Activated T-helper 1 cell treated with anti-CD3 and anti-CD28 coated beads, Interleukin-2, amount 50 U/mL, for 16 hours (primary cell): ENCODE measurements at places on chromosomes 1 and 21.

- no peak for DNase-seq
Observed at GRCh38 chr1:111406321-111406768, 21.2 kb downstream of the OVGP1 start.

DNA sequence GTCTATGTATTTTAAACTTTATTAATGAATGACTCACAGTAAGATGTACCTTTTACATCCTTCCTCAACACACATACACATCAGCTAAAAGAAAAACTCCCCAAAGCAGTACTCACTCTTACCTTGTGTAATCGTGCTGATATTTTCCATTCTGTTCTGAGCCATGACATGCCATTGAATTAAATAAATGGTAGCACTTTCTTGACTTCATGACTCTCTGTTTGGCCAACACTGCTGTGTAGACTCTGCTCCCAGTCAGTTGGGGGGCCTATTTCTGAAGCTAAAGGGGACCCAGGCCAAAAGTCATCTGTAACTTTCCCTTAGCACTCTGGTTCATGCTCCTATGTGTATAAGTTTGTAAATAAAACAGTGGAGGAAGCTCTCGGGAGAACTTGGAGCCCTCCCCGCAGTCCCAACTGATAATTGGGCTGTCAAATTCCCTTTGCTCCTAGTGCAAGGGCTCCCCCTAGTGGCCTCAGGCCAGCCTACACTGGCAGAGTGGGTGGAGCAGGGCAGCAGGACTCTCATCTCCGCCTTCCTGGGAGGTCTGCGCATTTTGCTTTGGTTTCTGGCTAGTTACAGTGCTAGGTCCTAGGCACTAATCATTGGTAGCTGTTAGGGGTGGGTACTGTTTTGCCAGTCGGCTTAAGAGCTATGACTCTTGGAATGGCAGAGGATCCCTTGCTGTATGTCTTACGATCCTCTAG is 1.7 kb upstream of the FYB2 start:
- peak; percentile 7 for DNase-seq

DNA sequence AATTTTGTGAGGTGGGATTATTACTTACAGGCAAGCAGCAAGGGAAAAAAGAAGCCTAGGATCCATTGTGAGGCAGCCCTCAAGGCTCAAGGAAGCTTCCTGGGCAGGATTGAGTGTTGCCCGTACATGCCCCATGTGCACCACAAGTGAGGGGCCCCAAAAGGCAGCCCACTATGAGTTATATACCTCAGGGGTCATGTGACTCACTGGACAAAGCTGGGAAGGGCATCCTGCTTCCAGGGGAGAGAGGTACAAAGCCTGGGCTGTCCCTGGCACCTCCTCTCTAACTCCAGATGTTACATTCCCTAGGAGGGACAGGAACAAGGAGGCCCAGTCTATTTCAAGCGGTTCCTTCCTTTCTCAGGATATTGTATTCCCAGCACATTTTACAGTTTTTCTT is 34.0 kb upstream of the CD1D start:
- no peak for DNase-seq

GRCh38 chr1:214438530-214438929 is 112.9 kb downstream of the PTPN14 start:
- no peak for DNase-seq

- DNase-seq, result no peak
Observed at GRCh38 chr1:237394281-237394680, 352.3 kb downstream of the RYR2 start.

DNA sequence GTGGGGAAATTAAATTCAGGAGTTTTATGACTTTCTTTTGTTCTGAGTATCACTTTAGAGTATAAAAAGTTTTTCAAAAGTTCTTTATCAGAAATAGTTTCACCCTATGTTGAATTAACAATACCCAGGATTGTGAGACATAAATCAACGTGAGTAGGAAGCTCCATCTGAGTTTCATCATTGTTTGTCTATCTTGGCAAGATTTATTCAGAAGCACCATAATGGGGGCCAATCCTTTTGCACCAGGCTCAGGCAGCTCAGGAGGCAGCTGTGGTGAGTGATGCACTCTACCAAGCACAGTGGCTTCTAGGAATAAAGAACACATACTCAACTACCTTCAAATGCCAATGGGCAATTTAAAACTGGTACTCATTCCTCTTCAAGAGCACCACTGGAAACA is 12.0 kb downstream of the CREG1 start:
- no peak for DNase-seq

GRCh38 chr1:196546272-196547111 is 61.7 kb downstream of the KCNT2 start:
- DNase-seq, result no peak

DNA sequence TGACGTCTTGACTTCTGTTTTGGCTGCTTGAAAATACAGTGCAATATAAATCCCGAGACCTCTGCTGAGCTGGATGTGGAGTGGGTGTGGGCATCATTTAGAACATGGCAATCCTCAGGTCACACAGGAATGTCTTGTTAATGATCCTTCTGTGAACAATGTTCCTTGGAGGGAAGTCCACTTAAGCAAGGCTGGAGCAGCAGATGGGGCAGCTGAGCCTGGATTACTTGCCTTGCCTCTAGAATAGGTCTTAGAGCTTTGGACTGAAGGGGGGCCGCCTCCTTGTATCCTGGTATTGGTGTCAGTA is 926 bp upstream of the SCMH1 start:
- DNase-seq, result no peak

GRCh38 chr1:4075436-4076225 is 175.6 kb upstream of the C1orf174 start:
- DNase-seq, result no peak

DNA sequence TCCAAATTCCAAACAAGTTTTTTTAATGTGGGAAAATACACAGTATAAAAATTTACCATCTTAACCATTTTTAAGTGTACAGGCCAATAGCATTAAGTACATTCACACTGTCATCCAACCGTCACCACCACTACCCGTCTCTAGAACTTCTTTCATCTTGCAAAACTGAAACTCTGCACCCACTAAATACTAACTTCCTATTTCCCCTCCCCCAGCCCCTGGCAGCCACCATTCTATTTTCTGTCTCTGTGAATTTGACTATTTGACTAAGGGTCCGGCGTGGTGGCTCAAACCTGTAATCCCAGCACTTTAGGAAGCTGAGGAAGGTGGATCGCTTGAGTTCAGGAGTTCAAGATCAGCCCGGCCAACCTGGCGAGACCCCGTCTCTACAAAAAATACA is 36.1 kb downstream of the CLSTN1 start:
- DNase-seq, result peak; percentile 22

DNA sequence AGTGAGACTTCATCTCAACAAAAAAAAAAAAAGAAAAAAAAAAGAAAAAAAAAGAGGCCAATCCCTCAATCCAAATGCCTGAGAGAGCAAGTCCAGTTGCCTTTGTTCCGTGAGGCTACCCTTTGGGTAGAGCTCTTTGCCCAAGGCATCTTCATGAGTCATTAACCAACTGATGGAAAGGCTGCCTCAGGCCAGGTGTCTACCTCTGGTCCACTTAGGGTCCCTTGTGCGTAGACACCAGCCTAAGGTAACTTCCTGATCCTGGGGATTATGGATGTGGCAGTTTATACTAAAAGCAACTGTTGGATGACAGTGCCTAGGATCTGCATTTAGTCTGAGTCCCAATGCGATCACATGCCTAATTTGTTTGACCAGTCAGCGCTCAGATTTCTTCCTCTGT is 20.7 kb upstream of the ZNF326 start:
- DNase-seq, result no peak

GRCh38 chr1:68808351-68808750 is 311.5 kb upstream of the DEPDC1 start:
- no peak for DNase-seq

GRCh38 chr1:83998205-83998497 is 781 bp downstream of the TTLL7 start:
- no peak for DNase-seq

GRCh38 chr1:179052776-179053175 is 27.1 kb downstream of the FAM20B start:
- no peak for DNase-seq

DNA sequence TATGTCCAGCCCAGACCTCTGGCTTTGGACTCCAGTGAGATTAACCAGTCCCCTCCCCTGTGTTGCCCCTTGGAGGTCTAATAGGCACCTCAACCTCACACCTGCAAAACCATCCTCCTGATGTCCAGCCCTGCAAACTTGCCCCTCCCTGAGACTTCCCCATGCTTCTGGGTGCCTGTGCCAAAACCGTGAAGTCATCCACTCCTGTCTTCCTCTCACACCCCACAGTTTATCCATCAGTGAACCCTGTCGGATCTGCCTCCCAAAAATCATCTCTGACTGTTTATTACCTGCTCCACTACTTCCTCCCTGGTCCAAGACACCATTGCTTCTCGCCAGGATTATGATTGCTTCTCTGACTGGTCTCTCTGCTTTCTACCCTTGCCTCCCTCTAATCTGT is 31.7 kb upstream of the PADI1 start:
- DNase-seq, result no peak

- DNase-seq, result no peak
Observed at GRCh38 chr1:19274636-19275035, 13.9 kb downstream of the AKR7A3 start.

- no peak for DNase-seq
Observed at GRCh38 chr1:68175621-68176398, 56.5 kb downstream of the WLS start.

DNA sequence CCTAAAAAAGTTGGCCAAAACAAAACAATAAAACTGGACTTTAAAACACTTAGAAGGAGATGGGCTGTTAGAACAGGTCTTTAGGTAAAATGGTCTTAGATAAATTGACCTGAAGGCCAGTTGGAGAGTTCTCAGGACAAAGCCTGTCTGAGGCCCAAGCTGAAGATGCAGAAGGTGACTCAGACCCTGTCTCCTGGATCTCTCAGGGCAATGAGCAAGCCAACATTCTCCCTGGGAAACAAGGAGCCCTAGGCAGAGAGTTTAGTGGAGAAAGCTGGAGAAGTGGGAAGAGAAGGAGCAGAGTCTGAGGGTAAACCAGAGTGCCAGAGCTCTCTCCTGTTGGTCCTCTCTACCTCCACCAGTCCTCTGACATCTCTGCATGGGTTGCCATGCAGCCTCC is 70.1 kb downstream of the FCRL5 start:
- no peak for DNase-seq

DNA sequence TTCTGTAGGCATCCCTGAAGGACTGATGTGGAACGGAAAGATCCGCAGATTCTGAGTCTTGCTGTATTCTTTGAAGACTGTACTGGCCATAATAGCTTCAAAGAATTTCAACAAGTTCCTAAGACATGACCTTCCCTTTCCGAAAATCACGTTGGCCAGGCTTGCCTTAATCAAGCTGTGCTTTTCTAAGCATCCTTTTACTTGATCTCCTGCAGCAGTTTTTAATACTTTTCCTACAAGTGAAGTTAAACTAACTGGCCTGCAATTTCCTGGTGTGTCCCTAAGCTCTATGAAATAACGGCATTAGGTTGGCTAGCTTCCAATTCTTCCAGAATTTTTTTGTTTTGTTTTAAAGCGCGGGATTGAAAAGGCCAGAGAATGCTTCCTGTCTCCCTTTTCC is 40.3 kb downstream of the SPAG17 start:
- DNase-seq, result no peak

DNA sequence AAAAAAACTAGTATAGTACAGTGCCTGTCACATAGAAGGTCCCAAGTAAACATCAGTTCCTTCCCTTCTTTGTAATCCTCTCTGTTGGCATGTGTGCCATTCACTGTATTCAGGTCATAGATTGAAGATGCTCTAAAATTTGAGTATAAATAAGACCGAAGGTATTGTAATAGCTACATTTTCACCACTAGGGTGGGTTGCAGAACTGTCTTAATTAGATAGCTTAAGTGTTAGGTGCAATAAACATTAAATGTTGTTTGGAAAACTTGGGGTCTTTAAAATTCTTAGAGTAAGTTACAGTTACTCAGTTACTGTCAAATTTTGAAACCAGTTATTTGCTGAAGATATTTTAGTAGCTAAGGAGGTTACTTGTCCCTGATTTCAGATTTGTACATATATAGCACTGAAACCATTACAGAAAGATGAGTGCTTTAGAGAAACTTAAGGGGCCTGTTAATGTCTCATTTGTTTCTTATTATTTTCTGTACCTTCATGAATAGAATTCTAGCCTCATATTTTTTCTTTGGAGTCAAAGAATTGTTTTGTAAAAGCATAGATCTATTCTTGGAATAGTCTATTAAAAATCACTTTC is 24.3 kb downstream of the PER3 start:
- DNase-seq, result no peak

- DNase-seq, result no peak
Observed at GRCh38 chr1:21048462-21048861, 128.2 kb downstream of the EIF4G3 start.

DNA sequence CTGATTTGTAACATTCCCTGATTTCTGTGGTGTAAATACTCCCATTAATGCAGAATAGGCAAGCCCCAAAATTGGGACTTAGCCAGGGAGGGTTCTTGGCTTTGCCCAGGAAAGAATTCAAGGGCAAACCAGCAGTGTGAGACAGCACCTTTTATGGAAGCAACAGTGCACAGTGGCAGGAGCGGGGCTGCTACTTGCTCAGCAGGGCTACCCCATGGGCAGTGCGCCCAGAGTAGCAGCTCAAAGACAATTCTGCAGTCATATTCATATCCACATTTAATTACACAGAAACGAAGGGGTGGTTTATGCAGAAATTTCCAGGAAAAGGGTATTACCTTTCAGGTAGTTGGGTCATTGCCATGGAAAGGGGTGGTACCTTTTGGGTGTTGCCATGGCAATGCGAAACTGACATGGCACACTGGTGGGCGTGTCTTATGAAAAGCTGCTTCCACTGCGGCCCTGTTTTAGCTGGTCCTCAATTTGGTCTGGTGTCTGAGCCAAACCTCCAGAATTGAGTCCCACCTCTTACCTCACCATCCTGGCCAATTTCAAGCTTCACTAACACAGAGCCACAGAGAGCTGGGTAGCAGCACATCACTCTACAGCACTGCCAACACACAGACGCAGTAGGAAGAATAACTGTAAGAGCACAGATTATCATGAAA is 35.9 kb downstream of the FHAD1 start:
- no peak for DNase-seq

- peak; percentile 67 for DNase-seq
Observed at GRCh38 chr1:207823880-207824566, 72.2 kb downstream of the CD46 start.

DNA sequence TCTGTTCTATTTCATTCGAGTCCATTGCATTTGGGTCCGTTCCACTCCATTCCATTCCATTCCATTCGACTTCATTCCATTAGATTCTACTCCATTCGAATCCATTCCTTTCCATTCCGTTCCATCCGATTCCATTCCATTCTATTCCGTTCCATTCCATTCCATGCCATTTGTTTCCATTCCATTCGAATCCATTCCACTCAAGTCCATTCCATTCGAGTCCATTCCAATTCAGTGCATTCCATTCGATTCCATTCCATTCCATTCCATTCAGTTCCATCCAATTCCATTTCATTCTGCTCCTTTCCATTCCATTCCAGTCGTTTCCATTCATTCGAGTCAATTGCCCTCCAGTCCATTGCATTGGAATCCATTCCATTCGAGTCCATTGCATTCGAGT is 2603.7 kb upstream of the TPTE start:
- DNase-seq, result no peak

GRCh38 chr21:21174676-21175075 is 176.5 kb downstream of the NCAM2 start:
- no peak for DNase-seq
